ENCODE measurements at places on chromosomes 13 and 19.

GRCh38 chr19:45769821-45770191 is 754 bp upstream of the SIX5 start:
- DNase-seq = no peak

DNA sequence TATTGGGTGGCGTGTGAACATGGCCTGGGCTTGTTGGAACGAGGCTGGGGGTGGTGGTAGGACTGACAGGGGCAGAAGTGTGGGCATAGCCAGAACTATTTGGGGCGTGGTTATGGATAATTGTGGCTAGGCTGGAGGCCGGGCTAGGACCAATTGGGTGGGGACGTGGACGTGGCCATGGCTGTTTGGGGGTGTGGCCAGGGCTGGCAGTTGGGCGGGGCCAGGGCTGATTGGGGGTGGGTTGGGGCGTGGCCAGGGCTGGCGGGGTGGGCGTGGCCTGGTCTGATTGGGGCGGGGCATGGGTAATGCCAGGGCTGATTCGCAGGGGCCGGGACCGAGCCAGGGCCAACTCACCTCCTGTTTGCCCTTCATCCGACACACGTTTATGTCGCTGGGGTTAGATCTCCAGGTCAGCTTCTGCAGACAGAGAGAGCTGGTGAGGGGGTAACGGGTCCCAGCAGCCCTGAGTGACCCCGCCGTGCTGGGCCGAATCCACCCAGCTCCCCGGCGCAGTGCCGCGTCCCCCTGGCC is 2.8 kb downstream of the SEMA6B start:
- DNase-seq = no peak

DNA sequence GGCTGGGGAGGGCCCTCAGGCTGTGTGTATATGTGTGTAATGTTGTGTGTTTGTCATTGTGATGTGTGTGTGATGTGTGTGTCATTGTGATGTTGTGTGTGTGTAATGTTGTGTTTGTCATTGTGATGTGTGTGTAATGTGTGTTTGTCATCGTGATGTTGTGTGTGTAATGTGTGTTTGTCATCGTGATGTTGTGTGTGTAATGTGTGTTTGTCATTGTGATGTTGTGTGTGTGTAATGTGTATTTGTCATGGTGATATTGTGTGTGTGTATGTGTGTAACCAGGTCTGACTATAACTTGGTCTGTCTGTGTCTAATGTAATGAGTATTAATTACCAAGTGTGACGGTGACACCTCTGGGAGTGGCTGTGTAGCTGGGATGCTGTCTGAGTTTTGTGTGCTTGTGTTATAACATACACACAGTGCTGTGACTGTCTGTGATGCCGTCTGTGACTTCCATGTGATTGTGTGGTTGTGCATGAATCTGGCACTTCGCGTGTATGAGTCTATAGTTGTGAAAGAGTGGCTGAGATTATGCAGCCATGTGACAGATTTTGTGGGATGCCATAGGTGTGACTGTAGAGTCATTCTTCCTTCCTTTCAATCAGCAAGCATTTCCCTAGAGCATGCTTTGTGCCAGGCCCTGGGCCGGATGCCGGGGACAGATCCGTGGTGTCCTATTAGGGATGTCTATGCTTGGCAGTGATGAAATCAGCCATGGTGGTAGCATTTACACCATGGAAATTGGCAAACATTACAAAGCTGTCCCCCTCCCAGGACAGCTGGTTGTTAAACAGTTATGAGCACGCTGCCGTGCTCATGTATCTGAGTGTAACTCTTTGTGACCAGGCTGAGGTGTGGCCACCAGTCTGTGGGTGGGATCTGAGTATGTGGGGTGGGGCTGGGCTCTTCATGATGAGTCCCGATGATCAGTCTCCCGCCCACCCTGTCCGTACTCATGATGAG is 6.4 kb downstream of the TNFSF14 start:
- DNase-seq = no peak

DNA sequence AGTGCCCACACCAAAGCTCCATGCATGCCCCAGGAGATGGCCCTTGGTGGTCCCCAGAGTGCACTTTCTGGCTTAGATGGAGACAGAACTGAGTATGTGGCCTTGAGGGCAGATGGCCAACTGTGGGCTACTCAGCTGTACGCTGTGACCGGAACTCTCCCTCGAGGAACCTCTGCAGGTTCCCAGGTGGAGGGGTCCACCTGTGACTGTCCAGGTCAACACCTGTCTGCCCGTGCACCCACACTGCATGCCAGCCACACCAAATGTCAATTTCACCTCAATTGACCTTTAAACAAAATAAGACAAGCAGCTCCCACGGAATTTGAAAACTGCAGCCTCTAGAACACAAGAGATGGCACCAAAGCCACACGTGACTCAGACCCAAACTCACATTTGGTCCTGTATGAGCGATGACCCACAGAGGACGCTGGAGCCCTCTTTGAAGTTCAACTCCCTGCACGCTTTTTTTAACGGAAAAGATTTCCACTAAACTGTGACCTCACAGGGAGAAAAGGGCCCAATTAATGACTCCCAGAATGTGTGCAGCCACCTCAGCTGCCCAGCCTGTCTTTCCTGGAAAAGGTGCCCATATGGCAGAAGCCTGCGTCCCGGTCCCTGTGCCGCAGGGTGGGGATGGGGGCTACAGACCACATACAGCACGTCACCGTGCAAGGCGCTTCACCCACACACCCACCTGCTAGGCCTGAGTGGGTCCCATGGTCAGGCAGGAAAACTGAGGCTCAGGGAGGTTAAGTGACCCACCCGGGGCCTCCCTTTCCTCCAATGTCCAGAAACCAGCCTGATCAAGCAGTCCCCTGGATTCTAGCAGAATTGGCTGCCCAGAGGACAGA is 47.7 kb downstream of the KLF2 start:
- no peak for DNase-seq

GRCh38 chr19:3171894-3172672 is 6.5 kb upstream of the S1PR4 start:
- DNase-seq = peak; percentile 54

DNA sequence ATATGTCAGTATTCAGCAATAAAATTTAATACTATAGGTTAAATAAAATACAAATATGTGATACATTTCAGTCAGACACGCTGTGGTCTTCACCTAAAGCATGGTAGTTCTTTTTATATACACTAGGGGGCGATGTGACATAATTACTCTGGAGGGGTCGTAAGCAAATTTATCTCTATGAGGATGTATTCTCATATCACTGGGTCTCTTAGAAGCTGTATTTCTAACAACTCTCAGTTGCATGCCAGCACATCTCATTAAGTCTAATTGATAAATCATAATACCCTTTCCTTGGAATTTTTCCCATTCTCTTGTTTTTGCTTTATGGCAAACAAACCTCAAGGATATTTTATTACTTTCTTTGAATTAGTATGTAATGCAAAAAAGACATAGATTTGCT is 3.9 kb upstream of the PCDH17 start:
- no peak for DNase-seq

- no peak for DNase-seq
Observed at GRCh38 chr19:55489711-55490477, 1.7 kb downstream of the SSC5D start.

- DNase-seq = peak; percentile 93
Observed at GRCh38 chr13:95644601-95645052, at the start of gene DZIP1. Gene DZIP1 (minus strand): TSS chr13:95644706. CDS start chr13:95642029, 2,677 bp downstream.

GRCh38 chr19:46503848-46504453 is 8.3 kb upstream of the PNMA8B start:
- DNase-seq = no peak

GRCh38 chr13:21228738-21229137 is 52.3 kb downstream of the MRPL57 start:
- no peak for DNase-seq

DNA sequence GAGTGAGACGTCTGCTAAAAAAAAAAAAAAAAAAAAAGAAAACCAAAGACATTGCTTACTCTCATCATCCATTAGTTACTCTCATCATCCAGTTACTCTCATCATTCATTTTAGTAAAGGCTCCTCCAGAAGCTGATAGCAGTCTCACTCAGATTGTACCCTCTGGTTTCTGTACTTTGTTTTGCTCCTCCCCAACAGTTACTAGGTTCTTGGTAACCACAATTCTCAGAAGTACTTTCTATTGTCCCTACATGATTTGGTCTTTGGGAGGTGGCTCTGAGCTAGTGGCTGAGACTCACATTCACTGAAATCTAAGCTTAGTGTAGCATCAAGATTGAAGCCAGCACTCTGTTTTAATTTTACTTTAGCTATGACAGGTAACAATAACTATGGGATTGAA is 14.3 kb downstream of the ERICH4 start:
- DNase-seq = no peak

- no peak for DNase-seq
Observed at GRCh38 chr13:36344886-36345437, 1.2 kb downstream of the SPART start.

DNA sequence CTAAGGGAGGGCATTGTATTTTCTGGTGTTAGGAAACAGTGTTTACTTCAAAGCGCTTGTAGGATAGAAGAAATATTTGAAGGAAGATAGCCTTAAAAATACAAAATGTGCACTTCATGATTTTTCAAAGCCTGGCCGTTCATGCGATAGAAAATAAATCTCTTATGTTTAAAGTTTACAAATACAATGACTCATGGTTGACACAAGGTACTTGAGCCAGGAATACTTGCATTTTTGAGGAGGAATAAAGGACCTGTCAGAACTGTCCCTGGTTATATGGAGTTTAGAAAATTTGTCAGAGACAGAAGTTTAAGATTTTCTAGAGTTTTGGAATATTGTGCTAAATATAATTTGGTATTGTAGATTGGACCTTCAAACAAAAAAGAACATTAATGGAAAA is 1223.2 kb upstream of the SLC10A2 start:
- DNase-seq = no peak

DNA sequence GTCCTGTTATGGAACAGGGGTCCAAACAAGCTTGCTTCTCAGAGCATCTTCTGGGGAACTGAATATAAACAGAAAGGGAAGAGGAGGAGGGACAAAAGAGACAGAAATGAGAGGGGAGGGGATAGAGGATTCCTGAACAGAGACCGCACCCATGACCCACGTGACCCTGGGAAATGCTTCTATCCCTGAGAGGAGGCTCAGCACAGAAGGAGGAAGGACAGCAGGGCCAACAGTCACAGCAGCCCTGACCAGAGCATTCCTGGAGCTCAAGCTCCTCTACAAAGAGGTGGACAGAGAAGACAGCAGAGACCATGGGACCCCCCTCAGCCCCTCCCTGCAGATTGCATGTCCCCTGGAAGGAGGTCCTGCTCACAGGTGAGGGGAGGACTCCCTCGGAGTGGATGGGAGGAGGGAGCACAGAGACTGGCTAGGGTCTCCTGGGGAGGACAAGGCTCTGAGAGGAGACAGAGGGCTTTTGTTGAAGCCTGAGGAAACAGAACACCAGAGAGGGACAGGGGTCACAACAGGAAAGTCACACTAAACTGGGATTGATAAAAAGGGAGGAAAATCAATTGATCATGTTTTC is at the start of gene CEACAM6:
Gene CEACAM6, plus strand, starts transcription at position 203 of the 586 bp plus-strand sequence. Its CDS starts 109 bp downstream, at position 312.
- DNase-seq = no peak

DNA sequence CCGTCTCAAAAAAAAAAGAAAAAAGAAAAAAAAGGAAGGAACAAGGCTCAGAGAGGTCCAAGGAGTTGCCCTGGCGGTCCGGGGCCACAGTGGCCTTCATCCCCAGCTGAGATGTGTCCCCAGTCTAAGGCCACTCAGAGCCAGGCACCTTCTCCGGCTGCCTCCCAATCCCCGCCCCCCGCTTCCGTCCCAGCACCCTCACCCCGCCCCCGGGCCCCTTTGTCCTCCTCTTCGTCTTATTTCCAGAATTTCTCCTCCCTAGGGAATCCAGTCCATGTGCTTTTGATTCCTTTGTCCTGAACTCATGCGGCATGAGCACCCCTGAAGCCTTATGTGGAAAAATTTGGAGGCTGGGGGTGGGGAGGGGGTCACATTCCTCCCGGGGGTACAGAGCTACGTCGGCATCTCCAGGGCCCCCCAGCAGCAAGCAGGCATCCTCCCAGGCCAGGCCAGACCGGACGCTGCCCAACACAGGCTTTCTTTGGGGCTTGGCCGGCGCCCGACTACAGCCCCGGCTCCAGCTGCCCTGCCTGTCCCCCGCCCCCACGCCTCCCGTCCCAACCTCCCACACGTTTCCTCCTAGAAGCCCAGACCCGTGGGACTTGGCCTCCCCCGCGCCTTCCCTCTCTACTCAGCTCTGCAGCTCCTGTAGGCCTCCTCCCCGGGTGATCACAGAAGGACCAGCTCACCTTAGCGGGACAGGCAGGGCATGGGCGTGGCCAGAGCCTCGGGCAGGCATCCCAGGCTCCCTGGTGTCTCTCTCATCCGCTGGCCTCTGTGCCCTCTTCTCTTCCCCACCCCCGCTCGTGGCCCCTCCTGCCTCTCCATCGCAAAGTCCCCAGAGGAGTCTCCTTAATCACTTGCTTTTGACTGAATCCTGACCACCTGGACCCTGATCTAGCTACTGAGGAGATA is 17.8 kb upstream of the ADGRE5 start:
- DNase-seq = no peak

- no peak for DNase-seq
Observed at GRCh38 chr13:100619940-100620339, 31.4 kb upstream of the GGACT start.

GRCh38 chr13:93029536-93029935 is 197.1 kb upstream of the GPC6 start:
- DNase-seq = no peak

DNA sequence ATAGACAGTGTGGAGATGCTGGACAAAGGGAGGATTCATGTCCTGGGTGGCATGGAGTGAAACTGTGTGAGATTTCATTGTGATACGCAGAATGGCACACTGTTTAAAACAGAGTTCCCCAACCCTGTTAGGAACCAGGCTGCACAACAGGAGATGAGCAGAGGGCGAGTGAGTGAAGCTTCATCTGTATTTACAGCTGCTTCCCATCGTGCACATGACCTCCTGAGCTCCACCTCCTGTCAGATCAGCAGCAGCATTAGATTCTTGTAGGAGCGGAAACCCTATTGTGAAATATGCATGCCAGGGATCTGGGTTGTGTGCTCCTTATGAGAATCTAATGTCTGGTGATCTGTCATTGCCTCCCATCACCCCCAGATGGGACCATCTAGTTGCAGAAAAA is 72.5 kb downstream of the RAP2A start:
- DNase-seq = no peak

DNA sequence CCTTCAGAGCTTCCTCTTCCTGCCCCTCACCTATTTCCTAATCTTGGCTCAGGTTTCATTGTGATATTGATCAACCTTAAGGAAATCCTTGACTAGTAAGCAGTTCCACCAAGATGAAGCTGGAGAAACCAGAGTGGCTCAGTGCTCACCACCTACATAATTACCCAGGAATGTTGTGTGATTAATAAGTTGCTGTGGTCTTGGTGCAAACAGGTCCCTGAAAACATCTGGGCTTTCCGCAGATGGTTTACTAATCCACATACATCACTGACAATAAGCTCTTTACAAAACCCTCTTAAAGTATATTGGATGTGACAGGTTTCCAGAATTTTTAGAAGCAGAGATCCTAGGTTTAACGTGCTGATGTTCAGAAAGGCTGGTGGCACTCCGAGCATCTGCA is 8.6 kb upstream of the SERP2 start:
- DNase-seq = no peak

GRCh38 chr13:51905787-51906186 is 44.0 kb downstream of the CCDC70 start:
- DNase-seq = no peak

DNA sequence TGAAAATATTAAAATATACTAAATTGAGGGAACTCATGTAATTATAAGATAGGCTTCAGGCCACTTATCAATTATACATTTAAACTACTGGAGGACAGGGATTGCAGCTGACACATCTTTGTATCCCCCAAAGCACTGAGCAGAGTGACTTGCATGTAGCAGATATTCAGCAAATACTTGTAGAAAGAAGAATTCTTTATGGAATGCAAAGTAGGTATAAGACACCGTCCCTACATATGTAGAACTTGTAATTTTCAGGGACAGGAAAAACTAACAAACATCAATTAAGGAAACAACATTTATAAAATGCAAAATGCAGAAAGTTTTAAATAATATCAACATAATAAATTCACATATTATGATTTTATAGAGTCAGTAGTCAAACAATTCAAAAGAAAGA is 719.2 kb downstream of the OLFM4 start:
- DNase-seq = no peak
